ENCODE measurements at places on chromosomes 12 and 14.
A peak's percentile ranks its signal among the peaks of the same experiment; 100 is the strongest.

DNA sequence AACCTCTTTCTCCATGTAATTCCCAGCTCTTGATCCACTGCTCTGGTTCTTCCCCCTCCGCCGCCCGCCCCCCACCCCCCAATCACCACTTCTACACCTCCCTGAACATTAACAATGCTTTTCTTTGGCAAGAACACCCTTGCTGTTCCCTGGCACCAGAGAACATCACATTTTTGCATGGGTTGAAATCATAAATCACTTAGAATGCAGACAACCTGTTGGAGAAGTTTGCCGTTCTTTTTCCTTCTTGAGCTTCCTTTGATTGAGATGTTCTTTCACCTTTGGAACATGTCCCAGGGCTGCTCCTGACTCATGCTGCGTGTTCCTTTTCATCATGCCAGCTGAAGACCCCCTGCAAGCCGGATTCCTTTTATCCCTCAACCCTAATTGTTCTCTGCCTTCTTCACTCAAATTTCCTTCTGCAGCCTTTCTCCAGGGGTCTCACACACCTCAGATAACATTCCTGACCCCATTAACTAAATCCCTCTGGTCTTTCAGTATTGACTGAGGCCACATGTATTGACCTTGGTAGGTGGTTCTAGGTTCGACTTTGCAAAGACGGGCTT lies 294.1 kb upstream of the TMPO start:
- DNase-seq, result no peak

- peak; percentile 98 for DNase-seq
Measured at GRCh38 chr12:43758728-43759563, at the start of the genes IRAK4 and PUS7L. Gene IRAK4, plus strand, starts transcription at chr12:43758951. Its CDS starts 9,161 bp downstream, at chr12:43768112. Gene PUS7L, minus strand, starts transcription at chr12:43758790. Its CDS starts 3,545 bp downstream, at chr12:43755245.

DNA sequence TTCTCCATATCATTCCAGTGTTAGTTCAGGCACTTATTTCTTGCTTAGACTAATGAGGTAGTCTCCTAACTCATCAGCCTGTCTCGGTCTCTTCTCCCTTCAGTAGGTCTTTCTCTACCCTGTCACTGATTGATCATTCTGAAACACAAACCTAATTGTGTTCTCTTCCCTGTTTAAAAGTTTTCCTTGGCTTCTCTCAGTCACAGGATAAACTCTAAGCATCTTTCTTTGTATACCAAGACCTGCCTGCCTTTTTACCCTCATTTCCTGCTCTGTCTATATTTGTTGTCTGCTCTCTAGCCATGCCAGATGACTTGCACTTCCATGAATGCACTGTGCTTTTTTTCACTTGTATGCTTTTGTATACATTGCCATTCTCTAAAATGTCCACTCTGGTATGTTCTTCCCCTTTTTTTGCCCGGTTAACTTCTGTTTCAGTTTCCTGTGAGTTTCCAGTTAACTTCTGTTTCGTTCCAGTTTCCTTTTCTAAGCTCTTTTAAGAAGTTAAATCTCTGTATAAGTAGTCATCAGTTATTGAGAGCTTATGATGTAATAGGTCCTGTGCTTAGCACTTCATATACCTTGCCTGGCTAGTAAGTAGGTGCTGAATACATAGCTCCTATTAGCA lies 12.8 kb downstream of the DIP2B start:
- DNase-seq, result peak; percentile 87

- no peak for DNase-seq
Measured at GRCh38 chr12:1966561-1967226, 37.6 kb downstream of the DCP1B start.

DNA sequence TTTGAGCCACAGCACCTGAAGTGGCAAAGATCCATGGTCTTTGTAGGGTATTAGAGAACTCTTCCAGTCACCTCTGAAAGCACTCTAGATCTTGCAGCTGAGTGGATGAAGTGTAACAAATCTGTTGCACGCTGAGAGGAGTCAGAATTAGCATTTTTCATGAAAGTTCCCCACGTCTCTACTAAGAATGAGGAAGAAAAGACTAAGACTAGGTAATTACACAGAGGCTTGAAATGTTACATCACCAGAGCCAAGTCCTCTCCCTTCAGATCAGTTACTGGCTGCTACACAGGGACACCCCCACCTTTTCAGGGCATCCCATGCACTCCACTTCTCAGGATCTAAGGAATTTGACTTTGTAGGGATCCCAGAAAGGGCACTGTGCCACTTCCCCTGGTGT lies 98.6 kb upstream of the FKBP4 start:
- DNase-seq, result no peak

DNA sequence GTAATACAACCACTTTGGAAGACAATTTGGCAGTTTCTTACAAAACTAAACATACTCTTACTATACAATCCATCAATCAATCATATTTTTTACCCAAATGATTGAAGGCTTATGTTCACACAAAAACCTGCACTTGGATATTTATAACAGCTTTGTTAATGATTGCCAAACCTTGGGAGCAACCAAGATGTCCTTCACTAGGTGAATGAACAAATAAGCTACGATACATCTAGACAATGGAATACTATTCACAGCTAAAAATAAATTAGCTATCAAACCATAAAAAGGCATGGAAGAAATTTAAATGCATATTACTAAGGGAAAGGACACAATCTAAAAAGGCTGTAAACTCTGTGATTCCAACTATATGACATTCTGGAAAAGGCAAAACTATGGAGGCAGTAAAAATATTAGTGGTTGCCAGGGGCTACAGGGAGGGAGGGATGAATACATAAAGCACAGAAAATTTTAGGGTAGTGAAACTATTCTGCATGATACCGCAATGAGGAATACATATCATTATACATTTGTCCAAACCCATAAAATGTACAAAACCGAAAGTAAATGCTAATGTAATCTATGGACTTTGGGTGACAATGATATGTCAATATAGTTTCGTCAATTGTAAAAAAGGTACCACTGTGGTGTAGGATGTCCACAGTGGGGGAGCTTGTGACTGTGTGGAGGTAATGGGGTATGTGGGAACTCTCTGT lies 70.5 kb downstream of the GPR65 start:
- DNase-seq, result no peak

- DNase-seq, result no peak
Measured at GRCh38 chr12:112892856-112893255, 13.9 kb upstream of the OAS1 start.

DNA sequence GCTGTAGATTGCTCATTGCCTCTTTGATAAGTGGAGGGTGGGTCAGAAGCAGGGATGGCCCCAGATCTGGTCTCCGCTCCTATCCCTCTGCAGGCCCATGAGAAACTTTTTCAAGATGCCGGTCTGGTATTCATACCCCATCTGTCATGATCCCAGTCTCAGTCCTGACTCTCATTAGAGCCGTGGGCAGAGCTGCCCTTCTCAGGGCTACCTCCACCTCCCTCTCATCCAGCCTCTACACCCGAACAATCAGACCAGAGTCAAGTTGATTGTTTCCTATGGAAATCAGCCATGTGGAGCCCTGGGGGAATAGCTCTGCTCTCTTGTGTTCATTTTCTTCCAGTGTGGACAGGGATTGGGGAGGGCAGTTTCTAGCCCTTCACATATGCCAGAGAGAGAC lies 45.8 kb downstream of the NEUROD4 start:
- DNase-seq, result no peak

GRCh38 chr12:13454991-13455777 lies 258.7 kb downstream of the EMP1 start:
- no peak for DNase-seq

DNA sequence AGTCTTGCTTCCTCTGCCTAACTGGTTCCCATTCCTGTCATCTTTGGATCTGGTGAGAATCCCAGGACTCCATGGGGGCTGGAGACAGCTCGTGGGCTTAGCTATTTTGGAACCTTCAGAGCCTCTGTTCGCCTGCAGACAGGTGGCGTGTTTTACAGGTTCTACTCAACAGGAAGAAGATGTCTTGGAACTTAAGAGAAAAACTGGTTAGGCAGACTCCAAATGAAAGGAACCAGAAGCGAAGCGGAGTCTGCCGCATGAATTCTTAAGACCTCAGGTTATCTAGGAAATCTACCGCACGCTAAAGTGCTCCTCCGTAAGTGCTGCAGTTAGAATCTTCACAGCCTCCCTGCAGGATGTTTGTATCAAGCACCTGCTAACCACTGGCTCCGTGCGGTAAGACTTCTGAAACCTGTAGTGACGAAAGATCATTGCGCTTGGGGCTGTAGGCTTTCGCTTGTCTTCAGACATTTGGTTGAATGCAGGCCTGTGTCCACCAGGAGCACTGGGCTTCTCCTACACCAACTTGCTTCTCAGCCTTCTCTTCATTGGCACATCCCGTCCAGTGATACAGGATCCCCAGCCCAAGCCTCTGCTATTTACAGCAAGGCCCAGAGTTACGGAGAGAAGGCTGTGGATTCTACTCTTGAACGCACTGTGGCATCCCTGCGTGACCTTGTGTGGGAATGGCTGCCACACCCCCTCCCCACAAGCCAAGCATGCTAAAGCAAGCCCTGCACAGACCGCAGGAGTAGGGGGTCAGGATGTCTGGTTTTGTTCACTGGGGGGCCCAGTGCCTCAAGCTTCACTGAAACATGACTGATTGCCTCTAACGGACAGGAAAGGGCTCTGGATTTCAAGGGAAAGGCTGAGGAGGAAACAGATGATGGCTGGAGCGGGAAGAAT lies 35.0 kb downstream of the ACADS start:
- DNase-seq, result no peak

DNA sequence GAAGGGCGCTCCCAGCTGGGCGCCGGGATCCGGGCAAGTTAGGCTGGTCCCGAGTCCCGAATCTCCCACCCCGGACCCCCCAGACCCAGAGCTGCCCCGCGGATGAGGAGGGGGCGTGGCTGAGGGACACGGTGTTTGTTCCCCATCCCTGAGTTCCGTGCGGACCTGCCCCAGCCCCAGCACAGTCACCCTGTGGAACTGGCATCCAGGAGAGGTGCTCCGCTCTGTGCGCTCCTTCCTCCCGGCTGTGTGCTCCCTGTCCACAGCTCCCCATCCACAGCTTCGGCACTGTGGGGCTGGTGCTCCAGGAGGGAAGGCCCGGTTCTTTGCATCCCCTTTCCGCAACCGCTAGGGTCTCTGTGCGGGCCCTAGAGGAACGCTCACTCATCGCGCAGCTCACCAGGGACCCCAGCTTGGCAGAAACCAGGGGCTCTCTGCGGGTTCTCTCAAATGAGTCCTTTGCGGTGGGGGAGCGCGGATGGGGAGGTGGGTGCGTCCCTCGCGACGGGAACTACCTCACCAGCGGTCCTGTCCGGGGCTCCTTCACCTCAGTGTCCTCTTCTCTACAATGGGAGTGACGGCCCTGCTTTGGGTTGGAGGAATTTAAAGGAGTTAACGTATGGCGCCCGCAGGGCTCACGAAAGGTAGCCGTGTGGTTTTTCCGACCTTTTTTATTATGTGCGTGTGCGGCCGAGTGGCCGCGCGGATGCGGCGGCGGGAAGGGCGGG lies 845 bp downstream of the TMEM132C start:
- DNase-seq, result no peak

DNA sequence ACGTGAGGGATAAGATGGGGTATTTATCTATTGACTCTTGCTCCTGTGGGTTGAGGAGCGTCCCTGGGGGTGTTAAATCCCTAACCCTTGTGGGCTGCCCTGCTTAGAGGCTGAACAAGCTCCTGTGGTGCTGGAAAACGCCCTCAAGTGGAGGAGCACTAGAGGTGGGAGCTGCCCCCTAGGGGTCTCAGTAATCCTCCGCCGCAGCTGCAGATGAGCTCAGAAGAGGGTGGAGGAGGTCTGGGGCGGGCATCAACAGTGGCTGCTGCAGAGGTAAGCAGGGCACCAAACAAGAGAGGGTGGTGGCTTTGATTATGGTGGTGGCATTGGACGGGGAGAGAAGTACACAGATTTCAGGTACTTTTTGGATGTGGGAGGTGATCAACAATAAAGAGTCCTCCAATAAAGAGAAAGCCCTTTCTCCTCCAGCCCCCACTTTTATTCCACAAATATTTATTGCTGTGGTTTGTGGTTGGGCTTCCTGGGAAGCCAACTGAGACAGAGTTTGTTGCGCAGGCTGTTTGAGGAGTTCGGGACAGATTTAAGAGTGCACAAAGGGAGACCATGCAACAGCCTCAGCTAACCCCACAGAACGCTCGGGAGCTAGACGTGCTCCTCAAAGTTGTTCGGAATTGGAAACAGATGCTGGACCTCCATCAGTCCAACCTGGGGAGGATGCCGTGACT lies 179.9 kb downstream of the ADCK1 start:
- peak; percentile 47 for DNase-seq

DNA sequence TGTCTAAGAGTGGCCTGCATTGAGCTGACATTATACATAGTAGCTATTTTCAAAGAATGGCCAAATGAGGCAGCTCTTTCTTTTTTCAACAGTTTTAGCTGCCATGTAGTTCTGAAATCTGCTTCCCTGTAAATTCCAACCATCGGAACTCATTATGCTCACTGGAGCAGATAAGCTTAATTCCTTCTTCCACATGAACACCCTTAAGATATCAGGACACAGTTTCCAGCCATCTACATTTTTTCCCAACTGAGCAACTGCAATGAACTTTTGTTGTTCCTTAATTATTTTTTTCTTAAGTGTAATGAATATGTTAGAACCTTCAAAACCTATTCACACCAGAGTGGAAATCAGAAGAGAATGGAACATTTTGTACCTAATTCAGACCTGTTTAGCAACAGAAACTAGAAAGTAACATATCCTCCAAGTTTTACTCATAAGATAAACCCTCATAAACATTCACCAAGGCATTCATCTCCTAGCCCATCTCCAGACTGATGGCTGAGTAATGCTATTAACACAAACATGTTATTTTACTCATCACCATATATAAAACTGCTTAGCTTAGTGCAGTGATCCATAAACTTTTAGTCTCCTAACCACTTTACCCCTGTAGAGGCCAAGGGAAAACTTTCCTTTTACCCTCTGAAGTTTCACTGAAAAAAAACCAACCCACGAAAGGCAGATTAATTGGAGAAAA lies 296.1 kb upstream of the SYT1 start:
- no peak for DNase-seq

DNA sequence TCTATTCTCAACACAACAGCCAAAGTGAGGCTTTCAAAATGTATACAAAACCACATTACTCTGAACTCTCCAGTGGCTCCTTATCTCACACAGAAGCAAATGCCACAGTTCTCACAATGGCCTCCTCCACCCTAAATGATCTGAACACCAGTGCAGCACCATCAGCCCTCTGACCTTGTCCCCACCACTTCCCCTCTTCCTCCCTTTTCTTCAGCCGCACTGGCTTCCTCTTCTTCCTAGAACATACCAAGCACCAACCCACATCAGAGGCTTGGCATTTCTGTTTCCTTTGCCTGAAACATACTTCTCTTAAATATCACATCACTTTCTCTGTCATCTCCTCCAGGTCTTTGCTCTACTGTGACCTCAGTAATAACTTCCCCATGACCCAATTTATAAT lies 66.3 kb downstream of the GPR135 start:
- peak; percentile 96 for DNase-seq

GRCh38 chr14:103523575-103523954 lies 935 bp upstream of the CKB start:
- no peak for DNase-seq

GRCh38 chr12:130712346-130713065 lies 3.6 kb downstream of the RIMBP2 start:
- no peak for DNase-seq

Measured in NB4 (cell line).